ENCODE measurements at places on chromosomes 16 and 17.

DNA sequence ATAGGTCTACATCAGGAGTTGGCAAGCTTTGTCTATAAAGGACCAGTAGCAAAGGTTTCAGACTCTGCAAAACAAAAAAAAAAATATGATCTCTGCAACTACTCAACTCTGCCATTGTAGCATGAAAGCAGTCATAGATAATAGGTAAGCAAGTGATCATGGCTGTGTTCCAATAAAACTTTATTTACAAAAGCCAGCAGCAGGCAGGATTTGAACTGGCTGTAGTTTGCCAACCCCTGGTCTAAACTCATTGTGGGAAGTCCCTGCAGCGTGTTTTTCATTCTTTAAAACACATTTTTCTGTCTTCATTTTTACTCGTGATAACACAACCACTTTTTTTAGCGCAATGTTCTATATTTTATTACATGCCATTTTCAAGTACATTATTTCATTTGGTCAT, 127.5 kb upstream of the COX10 start:
- H3K27me3 ChIP-seq, result no peaks in the 10 kb centered on the region
- H3K27ac ChIP-seq, result no peak overlapping the region
- no peak overlapping the region for H3K4me3 ChIP-seq
- H3K36me3 ChIP-seq, result no peaks in the 10 kb centered on the region
- DNase-seq, result no peak

- H3K27ac ChIP-seq, result no peak overlapping the region
- DNase-seq, result no peak
- H3K27me3 ChIP-seq, result no peaks in the 10 kb centered on the region
- H3K4me3 ChIP-seq, result no peak overlapping the region
Measured at GRCh38 chr17:33482636-33483035, 189.5 kb upstream of the ASIC2 start.

DNA sequence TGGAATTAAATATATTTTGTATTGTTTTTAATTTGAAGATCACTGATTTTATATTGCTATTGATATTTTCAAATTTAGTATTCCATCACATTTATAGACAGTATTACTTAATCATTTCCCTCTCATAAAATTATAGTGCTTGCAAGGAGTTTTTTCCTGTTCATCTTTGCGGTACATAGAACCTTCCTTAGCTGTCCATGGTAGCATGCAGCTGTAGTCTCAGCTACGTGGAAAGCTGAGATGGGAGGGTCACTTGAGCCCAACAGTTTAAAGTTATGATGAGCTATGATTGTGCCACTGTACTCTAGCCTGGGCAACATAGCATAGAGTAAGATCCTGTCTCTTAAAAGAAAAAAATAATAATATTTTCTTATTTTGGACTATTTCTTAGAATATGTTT, 215.8 kb upstream of the CHMP6 start:
- H3K36me3 ChIP-seq, result no peaks in the 10 kb centered on the region
- no peak overlapping the region for H3K4me3 ChIP-seq
- no peaks in the 10 kb centered on the region for H3K27me3 ChIP-seq
- no peak for DNase-seq
- H3K4me1 ChIP-seq, result peaks cover 33% of the 10 kb centered on the region

DNA sequence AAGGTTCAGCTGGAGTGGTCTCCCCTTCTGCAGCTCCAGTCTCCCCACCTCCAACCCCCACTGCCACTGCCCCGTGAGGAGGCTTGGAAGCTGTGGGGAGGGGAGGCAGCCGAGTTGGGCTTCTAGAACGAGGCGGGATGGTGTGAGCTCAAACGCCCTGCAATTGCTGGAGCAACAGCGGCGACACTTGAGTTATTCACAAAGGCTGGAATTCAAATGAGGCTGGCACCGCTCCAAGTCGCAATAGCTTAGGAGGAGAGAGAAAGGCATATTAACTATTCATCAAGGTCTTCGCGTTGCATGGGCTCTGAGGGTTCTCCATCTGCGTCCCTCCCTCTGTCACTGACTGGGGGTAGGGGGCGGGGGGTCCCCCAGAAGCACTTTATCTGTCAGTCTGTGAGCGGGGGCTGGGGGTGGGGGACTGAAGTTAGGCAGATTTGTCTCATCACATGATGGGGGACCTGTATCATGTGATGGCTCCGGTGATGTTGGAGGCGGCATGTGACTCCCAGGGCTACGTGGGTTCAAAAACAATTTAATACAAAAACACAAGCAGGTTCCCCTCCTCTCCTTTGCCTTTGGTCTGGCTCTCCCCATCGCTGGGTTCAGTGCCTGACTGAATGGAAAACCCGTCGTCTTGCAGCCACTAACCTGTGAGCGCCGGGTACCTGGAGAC, 70.5 kb downstream of the RBBP6 start:
- peaks cover 12% of the 10 kb centered on the region for H3K4me1 ChIP-seq
- no peaks in the 10 kb centered on the region for H3K36me3 ChIP-seq
- no peak overlapping the region for H3K27ac ChIP-seq
- DNase-seq, result peak; percentile 78

DNA sequence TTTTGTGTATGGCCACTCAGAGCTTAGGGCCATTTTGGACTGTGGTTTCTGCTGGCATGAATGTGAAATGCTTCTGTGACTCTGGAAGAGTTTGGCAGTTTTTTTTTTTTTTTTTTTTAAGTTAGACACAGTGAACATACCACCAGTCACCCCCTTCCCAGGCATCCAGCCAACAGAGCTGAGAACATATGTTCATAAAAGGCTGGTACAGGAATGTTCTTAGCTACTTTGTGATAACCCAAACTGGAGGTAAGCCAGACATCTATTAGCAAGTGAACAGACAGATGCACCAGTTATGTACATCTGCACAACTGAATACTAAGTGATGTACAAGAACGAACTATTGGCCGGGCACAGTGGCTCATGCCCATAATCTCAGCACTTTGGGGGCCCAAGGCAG, 92.7 kb downstream of the ABCC1 start:
- H3K36me3 ChIP-seq, result no peaks in the 10 kb centered on the region
- no peak for DNase-seq
- peaks cover 5% of the 10 kb centered on the region for H3K4me1 ChIP-seq
- H3K27me3 ChIP-seq, result no peaks in the 10 kb centered on the region

- peak; percentile 51 for DNase-seq
- peak overlapping the region; percentile 98 for H3K4me3 ChIP-seq
- no peak overlapping the region for H3K27ac ChIP-seq
- H3K36me3 ChIP-seq, result no peaks in the 10 kb centered on the region
Measured at GRCh38 chr17:76452127-76452659, 759 bp downstream of the UBE2O start.

DNA sequence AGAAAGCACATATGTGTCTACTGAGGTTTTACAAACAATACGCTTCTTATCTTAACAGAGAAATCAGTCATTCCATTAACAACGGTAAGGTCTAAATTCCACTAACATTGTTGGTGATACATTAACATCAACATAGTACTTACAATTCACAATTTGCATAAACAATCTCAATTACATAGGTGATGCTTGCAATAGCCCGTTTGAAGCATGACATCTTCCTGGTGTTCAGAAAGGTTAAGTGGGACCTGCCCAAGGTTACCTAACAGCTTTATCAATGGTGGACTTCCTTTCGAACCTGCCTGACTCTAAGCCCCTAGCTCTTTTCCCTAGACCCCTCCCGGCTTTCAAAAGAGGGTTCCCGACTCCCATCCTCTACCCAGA, 699 bp downstream of the FAM222B start:
- H3K36me3 ChIP-seq, result no peaks in the 10 kb centered on the region
- H3K27me3 ChIP-seq, result no peaks in the 10 kb centered on the region
- DNase-seq, result no peak
- peaks cover 6% of the 10 kb centered on the region for H3K4me1 ChIP-seq
- H3K27ac ChIP-seq, result no peak overlapping the region
- H3K4me3 ChIP-seq, result peak overlapping the region; percentile 90

DNA sequence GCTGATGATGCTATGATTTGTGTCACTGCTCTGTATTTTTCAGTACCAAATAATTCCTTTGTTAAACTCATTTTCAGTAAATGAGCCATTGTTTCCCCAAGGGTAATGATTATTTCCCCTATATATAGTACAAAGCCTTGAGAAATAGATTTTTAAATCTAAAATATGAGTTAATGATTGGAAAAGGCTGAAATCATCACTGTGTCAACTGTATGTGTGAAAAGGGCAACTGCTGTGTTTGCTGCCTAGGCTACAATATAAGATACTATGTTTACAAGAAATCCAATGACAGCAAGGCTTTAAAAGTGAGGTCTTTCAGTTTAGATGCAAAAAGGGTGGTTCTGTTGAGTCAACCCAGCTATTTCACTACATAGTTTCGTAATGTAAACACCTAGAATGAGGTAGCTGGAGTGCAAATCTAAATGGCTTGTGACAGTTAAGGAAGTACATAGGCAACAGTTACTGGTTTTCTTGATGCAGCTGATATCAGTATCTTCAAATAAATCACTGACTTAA, 15.3 kb downstream of the NLK start:
- DNase-seq, result no peak
- H3K27me3 ChIP-seq, result no peaks in the 10 kb centered on the region
- H3K4me1 ChIP-seq, result peaks cover 9% of the 10 kb centered on the region
- no peak overlapping the region for H3K27ac ChIP-seq
- no peak overlapping the region for H3K4me3 ChIP-seq
- H3K36me3 ChIP-seq, result no peaks in the 10 kb centered on the region

Data from neural progenitor cell (in vitro differentiated cells).